ENCODE measurements at places on chromosomes 2 and 18.

GRCh38 chr18:66562279-66562678 lies 41.6 kb downstream of the CDH19 start:
- DNase-seq: no peak

DNA sequence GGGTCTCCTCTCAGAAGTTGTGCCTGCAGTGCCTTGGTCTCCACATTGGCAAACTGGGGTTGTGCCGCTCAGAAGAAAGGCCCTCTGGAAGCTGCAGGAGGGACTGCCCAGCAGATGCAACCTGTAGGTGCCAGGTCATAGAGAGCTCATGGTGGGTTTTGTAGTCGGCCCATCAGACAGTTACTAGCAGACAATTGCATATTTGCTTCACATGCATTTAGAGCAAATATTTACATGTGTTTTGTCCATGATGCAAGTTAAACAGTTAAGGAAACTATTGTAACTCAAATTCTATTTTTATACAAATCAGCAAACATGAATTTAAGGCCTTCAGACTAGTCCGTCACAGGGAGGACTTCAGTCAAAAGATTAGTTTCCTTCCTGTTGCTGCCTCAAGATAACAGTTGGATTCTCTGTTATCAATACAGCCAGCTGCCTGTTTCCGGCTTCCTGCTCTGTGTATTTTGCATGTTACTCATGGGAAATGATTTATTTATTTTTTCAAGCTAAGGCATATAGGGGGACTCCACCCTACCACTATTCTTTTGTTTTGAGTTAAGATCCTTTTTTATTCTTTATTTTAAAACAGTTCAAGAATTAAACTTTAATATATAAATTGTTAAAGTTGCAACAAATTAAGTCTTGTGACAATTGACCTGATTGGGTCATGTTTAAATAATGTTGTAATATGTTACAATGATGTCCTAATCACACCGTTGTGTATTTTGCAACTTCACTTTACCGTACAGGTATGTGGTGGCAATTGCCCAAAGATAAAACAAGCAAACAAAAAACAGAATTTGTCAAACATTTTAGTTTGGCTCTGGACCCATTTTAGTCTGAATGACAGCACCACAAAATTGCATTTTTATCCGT lies 133.5 kb downstream of the SPTBN1 start:
- no peak for DNase-seq

GRCh38 chr2:167424803-167425755 lies 536.8 kb downstream of the XIRP2 start:
- DNase-seq: no peak

GRCh38 chr2:143928613-143929012 lies 591.3 kb downstream of the ZEB2 start:
- DNase-seq: no peak

DNA sequence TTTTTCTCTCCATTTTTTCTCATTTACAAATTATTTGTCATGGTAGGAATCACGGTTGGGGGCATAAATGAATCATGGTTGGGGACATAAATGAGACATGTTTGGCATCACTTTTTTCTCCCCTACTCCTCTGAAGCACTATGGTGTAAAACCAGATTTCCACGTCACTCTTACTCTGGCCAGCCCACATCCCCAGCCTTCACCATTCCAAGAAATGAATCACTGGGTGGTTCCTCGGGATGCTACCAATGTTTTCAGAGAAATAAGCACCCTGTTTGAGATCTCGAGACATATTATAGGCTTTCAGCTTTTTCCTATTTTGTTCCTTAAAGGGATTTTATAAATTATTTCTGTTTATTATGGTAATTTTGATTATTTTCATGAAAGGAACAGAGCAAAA lies 155.0 kb upstream of the SLC8A1 start:
- DNase-seq: no peak

DNA sequence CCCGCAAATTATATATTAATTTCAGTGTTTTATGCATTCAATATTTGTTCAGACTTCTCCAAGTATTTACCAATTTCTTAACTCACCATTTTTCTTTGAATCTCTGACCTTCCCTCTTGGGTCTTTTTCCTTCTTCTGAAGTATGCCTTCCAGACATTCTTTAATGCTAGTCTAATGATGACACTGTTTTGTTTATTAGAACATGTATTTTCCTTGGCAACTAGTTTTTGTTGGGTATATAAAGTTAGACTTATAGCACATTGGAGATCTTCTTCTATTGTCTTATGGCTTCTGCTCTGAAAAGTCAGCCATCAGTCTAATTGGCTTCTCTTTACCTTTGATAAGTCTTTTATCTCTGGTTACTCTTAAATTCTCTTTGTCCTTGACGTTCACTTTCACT lies 423.2 kb upstream of the NRP2 start:
- DNase-seq: no peak

DNA sequence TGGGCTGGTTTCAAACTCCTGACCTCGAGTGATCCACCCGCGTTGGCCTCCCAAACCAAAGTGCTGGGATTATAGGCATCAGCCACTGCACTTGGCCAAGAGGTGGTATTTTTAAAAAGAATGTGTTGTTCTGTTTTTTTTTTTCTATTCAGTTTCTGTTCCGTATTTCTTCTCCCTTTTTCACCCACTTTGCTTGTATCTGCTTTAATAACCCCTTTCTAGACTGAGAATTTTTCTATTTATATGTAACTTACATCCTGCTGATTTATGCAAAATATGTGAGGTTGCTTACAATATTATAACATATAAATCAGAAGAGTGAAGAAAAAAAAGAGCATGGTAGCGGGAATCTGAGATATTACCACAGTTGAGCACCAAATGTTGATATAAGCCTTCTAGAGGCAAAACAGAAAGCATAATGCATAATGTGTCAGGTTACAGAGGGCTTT lies 17.2 kb upstream of the LYPD6B start:
- no peak for DNase-seq

Measured in stimulated activated CD8-positive, alpha-beta memory T cell treated with anti-CD3 and anti-CD28 coated beads, Interleukin-4, amount 100 ng/mL, for 48 hours (primary cell).